CD4-positive, alpha-beta T cell treated with Interleukin-10 for 1 hour (primary cell): ENCODE measurements at places on chromosomes 4 and X.

- DNase-seq, result no peak
These were observed 249.3 kb downstream of the ANKRD50 start for GRCh38 chr4:124462954-124463828.

GRCh38 chr4:87620086-87620485 lies 11.8 kb downstream of the DSPP start:
- no peak for DNase-seq

- no peak for DNase-seq
These were observed 6.3 kb downstream of the ATRX start for GRCh38 chrX:77779695-77780094.

DNA sequence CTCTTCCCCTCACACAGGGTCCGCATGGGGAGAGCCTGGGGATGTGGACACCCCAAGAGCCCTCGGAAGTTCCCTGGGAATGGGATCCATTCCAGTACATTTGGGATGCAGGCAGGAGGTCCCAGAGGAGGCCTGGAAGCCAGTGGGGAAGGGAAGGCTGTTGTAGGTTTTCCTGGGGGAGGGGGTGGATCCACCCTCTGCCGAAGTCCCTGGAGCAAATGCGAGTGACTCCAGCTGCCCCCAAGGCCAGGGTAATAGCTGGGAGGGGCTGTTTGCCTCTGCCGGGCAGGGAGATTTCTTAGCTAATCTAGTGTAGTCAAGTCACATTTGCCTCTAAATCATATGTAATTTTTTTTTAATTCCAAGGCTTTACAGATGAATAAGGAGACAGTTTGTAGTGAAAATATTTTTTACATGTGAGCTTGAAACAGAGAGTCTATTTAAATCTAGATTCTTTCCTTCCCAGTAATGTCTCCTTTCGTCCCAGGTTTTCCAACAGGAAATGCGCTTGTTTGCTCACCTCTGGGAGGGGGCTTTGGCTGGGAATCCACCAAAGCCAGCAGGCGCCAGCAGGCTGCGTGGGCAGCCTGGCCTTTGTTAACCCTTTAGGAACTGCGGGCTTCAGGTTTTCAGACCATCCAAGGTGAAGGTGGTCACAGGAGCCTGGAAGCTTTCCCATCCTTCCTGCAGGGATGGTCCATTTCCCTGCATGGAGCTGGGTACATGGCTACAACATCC lies 26.8 kb downstream of the SH3TC1 start:
- no peak for DNase-seq

GRCh38 chr4:42655921-42656678 lies 805 bp downstream of the ATP8A1 start:
- DNase-seq, result peak; percentile 41

- no peak for DNase-seq
These were observed 34.8 kb downstream of the EGF start for GRCh38 chr4:109947457-109947856.

GRCh38 chrX:13309631-13310030 lies 10.2 kb downstream of the ATXN3L start:
- no peak for DNase-seq

GRCh38 chrX:152821145-152821765 lies 9.3 kb downstream of the CETN2 start:
- no peak for DNase-seq

DNA sequence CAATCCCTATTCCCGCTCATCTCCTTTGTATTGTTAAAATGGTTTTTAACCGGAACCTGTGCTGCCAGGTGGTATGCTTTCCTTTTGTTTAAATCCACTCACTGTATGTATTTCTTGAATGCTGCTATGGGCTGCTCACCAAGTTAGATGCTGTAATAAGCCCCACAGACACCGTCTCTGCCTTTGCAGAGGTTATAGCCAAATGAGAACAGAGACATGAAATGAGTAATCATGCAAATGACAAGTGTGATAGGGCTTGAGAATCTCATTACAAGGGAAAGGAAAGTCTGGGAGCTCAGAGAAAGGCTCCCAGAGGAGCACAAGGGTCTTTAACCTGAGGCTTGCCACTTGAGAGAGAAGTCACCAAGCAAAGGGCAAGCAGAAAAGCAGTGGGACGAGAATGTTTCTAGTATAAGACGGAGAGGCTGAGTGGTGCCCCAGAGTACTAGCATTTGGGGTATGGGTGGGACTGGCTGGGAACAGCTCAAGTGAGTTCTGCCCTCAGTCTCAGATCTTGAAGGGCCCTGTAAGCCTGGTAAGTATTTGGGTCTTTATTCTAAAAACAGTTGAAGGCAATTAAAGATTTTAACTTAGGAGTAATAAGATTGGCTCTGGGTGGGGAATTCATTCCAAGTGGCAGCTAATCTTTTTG lies 110.8 kb upstream of the H2AZ1 start:
- no peak for DNase-seq

DNA sequence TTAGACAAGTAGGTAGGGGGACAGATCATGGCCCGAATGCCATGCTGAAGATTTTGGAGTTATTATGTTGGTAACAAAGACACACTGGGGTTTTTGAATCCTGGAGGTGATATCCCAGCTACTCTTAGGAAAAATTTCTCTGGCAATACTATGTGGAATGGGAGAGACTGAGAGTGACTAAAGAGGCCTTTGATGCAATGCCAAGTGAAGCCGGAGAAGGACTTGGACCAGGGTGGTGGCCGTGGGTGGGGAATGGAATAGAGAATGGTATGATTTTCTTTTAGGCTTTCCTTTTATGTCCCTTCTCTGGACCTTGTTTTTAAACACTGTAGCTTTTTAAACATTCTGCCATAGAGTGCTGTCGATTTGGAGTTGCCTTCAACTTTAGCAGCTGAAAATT lies 141.6 kb downstream of the DCLK2 start:
- DNase-seq, result no peak

- no peak for DNase-seq
These were observed 294.3 kb upstream of the IGFBP7 start for GRCh38 chr4:57404483-57404882.

GRCh38 chr4:164536814-164537213 lies 217.1 kb upstream of the SMIM31 start:
- no peak for DNase-seq

DNA sequence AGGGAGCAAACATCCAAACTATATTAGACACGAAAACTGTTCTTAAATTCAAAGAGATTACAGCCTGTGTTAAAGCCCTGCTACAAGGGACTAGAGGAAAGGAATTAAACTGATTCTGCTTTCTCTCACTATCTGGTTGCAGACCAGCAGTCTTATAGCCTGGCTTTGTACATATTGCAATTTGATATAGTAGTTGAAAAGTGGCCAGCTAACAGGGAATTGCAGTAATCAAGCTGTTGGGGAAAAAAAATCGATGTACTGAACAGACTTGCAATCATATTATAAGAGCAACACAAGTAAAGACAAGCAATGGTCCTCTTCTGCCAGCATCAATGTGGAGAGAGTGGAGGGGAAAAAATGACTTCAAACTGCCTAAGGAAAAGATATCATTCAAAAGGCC lies 364.4 kb upstream of the EPHA5 start:
- DNase-seq, result no peak

DNA sequence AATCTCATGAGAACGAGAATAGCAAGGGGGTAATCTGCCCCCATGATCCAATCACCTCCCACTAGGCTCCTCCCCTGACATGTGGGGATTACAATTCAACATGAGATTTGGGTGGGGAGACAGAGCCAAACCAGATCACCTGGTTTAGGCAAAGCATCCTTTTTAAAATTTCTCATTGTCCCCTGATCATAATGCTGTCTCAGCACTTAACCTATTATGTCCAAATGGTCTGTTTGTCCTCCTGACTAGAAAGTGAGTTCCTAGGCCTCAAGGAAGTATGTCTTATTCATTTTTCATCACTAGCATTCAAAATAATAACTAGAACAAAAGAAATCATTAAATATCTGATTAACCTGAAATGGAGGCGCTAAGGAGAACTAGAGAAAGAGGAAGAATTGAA lies 7.9 kb upstream of the PRMT9 start:
- DNase-seq, result no peak

- DNase-seq, result no peak
These were observed 888.4 kb upstream of the EPHA5 start for GRCh38 chr4:66558651-66559050.

DNA sequence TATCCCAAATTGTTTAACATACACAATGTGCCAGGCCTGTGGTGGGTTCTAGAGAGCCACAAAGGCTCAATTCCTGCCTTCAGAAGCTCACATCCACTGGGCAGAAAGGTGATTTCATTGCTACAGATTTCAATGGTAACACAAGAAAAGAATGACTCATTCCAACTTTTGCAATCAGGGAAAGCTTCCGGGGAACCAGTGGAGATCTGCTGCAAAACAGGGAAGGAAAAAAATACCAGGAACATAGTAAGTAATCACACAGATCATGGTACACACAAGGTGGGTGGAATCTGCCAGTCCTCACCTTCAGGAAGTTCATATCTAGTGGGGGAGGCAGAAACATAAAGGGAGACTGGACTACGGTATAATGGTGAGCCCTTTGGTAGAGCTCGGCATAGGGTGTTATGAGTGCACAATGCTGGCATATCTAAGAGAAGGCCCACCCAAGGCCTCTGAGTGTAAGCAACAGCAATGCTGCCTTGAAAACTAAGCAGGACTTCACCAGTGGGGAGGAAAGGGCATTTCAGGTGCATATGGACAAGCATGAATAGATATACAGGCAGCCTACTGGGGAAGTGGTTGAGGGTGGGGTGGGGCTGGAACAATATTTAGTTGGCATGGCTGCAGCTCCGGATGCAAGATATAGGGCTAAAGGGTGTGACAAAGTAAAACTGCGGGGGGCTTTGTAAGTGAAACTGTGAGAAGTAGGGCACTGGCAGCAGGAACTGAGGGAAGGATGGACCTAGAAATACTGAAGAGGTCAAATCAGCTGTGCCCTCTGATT lies 24.2 kb downstream of the GPRIN3 start:
- peak; percentile 89 for DNase-seq

GRCh38 chr4:27020203-27020602 lies 159.6 kb downstream of the STIM2 start:
- no peak for DNase-seq

DNA sequence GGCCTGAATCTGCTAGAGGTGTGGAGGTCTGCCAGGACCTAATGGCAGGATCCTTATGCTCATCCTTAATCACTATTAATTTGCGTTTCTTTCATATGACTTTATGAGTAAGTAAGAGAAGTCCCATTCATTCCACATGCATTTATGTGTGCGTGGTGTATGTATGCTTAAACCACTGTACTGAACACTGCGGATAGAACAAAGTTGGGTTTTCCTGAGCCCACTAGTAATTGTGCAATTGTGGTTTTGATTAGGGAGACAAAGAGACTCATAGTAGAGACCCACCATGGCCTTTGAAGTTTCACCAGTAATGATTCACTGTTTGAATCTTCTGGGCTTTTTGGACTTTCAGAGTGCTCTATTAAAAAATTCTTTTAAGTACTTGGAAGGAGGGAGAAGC lies 498.5 kb upstream of the DIPK2B start:
- DNase-seq, result no peak

GRCh38 chrX:129701624-129702069 lies 37.1 kb upstream of the XPNPEP2 start:
- DNase-seq, result no peak

GRCh38 chr4:56976283-56976836 lies 1.0 kb downstream of the NOA1 start:
- DNase-seq, result no peak

GRCh38 chrX:13180807-13181206 lies 136.4 kb upstream of the FAM9C start:
- no peak for DNase-seq

GRCh38 chr4:3276986-3277385 lies 15.8 kb upstream of the RGS12 start:
- no peak for DNase-seq

GRCh38 chrX:46722742-46723568 lies 36.0 kb downstream of the SLC9A7 start:
- DNase-seq, result no peak

DNA sequence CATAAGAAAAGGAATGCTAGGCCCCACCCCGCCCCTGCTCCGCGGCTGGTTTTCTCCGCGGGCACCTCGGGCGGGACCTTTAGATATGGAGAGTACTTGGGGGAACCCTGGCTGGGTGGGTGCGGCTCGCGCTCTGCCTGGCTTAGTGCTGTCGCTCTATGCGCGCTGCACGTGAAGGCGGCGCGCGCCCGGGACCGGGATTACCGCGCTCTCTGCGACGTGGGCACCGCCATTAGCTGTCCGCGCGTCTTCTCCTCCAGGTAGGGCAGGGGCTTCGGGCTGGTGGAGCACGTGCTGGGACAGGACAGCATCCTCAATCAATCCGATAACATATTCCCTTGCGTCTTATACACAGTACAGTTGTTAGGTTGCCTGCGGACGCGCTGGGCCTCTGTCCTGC lies 56.0 kb downstream of the MAGEB10 start:
- no peak for DNase-seq

DNA sequence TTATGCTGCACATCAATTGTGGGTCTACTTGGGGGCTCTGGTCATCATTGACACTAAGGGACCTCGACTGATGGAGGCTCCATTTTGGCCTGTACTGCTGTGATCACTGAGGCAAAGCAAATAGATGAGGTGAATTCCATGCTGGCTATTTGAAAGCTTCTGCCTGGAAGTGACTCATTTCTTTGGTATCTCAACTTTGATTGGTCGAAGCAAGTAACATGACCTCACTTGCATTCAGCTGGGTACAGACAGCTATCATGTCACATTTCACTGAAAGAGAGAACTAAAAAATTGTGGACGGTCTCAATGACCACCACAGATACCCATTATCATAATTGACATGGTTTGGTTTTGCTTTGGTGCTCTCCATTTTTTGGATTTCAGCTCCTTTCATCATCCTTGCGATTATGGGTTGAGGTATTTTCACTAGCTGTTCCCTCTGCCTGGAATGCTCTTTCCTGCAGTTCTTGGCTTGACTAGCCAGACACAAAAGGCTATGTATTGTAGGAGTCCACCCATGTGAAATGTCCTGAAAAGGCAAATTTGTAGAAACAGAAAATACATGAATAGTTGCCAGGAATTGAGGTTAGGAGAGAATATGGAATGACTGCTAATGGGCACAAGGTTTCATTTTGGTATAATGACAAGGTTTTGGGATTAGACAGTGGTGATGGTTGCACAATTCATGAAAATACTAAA lies 369.2 kb upstream of the LCORL start:
- no peak for DNase-seq
